Stimulated activated naive B cell treated with anti-CD40 and anti-IgM and Interleukin-4, amounts not matched to agents 10 μg/mL and 1 μg/mL and 100 μg/mL, for 72 hours (primary cell): ENCODE measurements at places on chromosomes 6 and 20.

- no peak for DNase-seq
These were observed 119.1 kb upstream of the AHI1 start for GRCh38 chr6:135616655-135617054.

GRCh38 chr20:13110796-13111195 is 102.0 kb downstream of the SPTLC3 start:
- no peak for DNase-seq

DNA sequence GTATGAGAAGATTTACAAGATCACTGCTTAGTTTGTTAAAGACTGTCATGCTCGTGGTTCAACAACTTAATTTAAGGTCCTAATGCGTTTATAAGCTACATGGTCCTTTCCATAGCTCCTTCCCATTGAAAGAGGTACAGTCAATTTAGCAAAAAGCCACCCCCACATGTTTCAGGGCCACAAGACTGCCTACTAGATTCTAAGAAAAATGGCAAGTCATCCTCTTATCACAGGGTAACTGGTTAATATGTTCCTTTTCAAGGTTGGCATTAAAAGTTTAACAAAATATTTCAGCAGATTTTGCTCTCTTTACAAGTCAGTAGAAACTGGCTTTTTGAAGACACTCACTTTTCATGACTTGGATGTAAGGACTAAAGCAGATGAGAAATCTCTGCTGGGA is 15.7 kb downstream of the GSTA3 start:
- DNase-seq = no peak

DNA sequence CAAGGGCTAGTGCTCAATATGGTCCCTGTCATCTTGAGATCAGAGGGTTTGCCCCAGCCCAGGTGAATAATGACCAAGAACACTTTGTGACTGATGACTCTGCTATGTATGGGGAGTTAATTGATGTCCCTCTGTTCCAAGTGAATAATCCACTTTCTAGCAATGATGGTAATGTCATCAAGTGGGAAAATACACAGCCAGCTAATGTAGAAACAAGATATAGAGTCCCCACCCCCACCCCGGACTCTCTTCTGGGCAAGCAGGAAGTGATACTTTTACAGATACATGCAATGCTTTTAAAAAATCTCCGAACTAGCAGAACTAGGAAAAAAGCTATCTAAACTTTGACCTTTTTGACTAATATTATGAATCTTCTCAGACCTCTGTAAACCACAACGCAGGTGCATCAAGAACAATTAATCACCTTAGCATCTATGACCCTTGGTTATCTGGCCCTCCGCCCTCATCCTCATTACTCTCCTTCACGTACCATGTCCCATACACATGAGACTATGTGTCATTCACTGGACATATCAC is 30.5 kb downstream of the CNR1 start:
- DNase-seq = peak; percentile 33

- no peak for DNase-seq
These were observed 20.8 kb upstream of the SNRPB2 start for GRCh38 chr20:16709017-16709416.
